Suppressor macrophage (primary cell): ENCODE measurements at places on chromosomes 5 and 9.

- DNase-seq = no peak
Observed at GRCh38 chr5:158410976-158411375, 552.0 kb upstream of the CLINT1 start.

GRCh38 chr5:178474562-178475184, 115.5 kb downstream of the COL23A1 start:
- no peak for DNase-seq

- DNase-seq = no peak
Observed at GRCh38 chr5:149860801-149861322, 83.7 kb downstream of the PDE6A start.

- no peak for DNase-seq
Observed at GRCh38 chr5:180950291-180950949, 38.2 kb upstream of the BTNL3 start.

DNA sequence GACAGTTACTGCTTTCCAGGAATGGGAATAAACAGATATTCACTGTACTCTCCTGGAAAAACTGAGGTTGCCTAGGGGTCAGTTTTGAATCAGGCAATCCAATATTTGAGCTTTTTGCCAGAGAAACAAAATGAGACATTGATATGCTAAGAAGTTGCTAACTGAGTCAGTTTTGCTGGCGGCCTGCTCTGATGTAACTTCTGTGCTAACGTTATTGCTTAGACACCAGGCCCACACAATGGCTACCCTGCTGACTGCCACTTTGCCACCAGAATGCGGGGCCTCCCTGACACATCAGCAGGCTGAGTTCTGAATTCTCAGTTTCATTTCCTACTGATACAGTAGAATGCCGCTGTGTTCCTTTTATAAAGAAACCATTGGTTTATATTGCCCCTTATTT, 18.2 kb upstream of the ZNF618 start:
- peak; percentile 92 for DNase-seq

GRCh38 chr5:160462167-160462566, 40.5 kb downstream of the PTTG1 start:
- DNase-seq = no peak

GRCh38 chr5:55363856-55364255, 56.1 kb downstream of the MTREX start:
- DNase-seq = no peak

DNA sequence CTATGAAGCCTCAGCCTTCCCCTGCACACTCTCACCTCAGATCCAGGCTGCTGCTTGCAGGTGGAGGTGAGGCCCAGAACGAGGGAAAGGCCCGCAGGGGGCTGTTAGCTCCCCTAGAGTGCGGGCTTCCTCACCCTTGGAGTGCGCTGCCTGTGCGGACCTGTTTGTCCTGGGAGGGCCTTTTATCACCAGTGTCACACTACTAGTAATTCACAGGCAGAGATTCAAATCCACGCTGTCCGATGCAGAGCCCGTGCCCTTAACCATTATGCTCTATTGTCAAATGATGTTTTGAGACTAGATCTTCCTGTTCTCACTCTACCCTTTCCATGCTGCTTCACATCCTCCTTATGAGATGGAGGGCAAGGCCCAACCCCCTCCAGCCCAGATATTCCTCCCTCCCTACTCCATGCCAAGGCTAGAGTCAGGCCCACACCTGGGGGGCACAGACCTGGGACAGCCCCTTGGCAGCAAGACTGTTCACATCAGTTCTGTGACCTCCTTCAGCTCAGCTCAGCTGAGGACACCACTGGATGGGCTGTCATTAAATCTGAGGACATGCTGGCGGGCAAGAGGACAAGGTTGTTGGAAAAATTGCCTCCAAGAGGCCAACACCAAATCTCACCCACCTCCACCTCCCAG, 112.8 kb upstream of the SPOCK1 start:
- DNase-seq = no peak

DNA sequence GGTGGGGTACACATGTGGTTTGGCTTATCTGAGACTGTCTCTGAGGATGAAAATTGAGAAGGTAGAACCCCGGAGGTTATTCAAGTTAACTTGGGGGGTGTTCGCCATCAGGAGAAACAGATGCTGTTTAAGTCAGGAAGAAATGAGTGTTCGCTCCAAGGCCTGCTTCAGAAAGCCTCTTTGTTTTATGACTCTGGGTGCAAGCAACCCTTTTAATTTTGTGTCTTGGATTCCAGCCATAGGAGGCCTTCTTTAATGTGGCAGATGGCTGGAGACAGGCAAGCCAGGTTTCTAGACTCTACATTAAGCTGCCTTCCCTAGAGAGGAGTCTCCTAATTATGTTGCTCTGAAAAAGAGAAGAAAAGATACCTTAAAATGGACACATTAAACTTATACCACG, 4.2 kb upstream of the SMAD5 start:
- DNase-seq = no peak

DNA sequence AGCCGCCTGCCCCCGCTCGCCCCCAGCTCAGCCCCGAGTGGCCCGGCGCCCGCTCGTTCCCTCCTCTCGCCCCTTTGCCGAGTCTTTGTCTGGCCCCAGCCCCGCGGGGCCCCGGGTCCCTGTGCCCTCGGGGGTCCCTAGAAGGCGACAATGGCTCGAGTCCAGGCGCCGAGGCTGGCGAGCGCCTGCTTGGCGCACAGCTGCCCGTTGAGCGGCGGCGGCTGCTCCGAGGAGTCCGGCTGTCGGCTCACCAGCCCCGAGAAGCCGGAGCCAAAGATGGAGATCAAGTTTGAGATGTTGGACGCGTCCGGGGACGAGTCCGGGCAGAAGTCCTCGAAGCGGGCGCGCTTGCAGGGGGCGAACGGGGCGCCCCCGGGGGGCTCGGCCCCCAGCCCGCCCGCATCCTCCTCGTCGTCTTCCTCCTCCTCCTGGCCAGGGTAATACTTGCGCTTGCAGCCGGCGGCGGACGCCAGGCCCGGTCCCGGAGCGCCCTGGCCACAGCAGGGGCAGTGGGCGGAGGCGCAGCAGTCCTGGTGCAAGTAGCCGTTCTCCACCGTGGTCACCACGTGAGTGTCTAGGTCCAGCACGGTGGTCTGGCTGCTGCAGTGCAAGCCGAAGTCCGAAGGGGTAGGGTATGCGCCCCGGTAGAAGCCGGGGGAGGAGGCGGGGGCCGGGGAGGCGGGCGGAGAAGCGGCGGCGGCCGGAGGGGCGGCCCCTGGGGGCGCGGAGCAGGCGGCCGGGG, 1.2 kb downstream of the IER5L start:
- peak; percentile 79 for DNase-seq

DNA sequence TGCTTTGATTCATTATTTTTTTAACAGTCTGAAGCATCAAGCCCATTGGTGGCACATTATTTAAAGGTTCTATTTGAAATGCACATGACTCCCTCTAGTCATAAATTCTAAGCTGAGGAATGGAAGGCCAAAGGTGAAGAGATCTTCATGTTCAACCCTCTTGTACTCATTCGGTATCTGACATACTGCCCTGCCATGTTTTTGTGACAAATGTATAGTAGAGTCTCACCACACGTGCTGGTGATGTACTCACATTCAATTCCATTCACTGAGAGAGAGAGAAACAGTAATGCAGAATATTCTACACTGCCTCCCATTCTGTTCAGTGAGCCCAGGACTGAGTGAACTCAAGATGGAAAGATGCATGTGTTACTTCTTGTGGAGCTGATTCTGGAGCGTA, 98.3 kb downstream of the GDA start:
- DNase-seq = no peak

GRCh38 chr5:119019501-119019900, 31.2 kb upstream of the DTWD2 start:
- peak; percentile 80 for DNase-seq

DNA sequence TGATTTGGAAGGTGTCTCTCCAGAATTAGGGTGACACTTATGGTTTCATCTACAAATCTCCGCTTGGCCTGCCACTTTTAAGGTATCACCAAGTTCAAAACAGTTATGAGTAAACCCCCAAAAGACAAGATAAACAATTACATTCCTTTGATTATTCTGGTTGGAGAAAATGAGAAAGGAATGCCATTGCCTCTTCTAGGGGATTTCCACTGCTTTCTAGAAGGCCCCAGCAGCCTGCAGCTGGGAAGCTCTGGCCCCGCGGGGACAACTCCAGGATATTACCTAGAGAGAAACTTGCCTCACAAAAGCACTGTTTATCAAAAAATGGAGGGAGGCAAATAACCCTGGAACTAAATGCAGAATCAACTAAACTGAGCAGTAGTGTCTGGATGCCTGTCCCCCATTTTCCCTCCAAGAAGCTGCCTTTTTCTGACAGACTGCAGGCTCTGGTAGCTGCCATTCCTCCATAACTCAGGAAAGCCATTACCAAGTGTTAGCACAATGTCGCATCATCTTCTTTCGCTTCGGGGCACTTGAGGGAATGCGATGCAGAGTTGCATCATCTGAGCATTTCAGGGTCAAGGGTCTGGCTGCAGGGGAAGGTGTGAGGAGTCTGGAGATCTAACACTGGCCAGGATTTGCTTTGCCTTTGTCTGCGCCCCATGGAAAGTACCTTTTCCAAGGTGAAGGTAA, 71.5 kb upstream of the PLPP6 start:
- no peak for DNase-seq

DNA sequence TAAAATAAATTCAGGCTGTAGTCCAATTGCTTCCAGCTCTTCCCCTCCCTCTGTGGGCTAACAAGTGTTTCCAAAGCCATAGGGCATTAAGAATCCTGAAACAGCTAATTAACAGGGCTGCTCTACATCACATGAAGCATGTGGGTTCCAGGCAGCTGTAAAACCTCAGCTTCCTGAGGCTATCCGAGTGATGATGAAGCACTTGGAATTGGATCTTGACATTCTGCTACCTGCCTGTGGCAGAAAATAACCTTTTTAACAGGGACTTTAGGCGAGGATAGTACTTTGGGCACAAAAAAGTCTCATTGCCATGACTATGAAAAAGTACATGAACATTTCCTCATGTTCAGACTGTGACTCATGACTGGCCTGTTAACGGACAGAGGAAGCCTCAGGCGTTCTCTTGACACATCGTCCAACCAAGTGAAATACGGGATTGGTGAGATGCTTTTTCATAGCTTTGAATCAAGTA, 107.2 kb downstream of the PDE4D start:
- peak; percentile 10 for DNase-seq

DNA sequence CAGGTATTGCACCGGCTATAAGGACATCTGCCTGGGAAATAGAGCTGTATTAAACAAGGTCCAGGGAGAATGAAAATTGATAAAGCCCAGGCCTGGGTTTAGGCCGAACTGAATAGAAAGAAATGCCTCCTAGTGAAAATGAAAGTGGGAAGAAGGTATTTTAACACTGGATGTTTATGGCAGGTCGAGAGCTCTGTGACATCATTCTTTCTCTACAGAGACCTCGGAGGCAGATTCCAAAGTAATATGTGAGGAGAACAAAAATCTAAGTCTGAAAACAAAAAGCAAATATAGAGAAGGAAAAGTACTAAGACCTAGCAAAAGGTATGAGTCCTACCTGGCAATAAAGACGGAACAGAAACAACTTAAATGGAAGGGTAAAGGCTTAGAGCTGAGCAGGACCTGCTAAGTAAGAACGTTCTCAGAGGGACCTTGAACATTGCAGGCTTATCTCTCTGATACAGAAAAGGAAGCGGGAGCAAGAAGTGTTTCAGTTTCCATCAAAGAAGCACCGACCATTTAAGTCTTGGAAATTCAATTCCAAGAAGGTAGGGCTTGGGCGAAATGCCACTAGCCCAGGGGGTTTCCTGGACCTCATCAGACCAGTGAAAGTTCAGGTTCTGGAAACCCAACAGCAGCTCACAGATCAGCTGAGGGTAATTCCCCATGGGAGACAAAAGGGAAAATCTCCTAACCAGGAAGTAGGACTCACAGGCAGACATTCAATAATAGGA, 80.0 kb downstream of the SUSD1 start:
- no peak for DNase-seq

- DNase-seq = no peak
Observed at GRCh38 chr9:71210326-71210725, 88.9 kb upstream of the TRPM3 start.

- no peak for DNase-seq
Observed at GRCh38 chr5:80990971-80991370, 30.8 kb downstream of the RASGRF2 start.

DNA sequence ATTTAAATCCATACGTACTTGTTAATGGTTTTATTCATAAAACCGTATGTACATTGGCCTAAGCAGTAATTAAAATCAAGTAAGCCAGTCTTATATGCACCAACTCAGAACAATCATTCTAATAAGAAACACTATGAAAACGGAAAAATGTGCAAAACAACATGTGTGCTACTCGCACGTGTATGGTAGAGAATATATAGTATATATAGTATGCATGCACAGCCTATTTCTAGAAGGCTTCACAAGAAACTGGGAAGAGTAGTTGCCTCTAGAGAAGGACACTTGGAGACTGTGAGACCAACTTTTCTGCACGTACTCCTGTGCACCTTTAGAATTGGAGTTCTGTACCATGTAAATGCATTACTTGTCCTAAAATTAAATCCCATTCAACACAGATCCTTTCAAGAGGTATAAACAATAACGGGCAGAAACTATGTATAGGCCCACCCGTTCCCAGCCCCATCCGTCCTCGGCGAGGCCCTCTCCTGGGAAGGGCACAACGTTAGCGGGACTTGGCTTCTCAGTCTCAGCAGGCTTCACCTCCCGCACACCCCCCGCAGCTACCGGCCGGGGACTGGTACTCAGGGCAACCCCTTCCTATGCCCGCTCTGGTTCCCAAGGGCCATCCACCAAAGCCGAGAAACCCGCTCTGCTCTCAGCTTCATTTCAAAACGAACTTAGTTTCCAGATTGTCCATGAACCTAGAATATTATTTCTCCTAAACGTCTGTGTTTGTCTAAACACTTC, 2.0 kb downstream of the CDC14B start:
- DNase-seq = no peak

DNA sequence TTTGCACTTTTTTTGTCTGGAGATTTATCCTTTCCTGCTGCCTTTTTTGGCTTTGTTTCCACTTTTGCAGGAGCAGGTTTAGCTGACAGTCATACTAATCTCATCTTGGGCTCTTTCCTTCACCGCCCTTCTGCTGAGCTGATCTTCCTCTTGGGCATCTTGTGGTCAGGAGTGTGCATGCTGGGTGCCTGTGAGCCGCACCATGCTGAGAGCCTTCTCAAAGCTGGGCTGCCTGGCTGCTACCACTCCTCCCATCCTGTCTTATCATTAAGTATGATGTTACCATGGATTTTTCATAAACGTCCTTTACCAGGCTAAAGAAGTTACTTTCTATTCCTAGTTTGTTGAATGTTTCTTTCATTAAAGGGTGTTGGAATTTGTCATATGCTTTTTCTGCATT, 49.5 kb upstream of the MCCC2 start:
- DNase-seq = no peak

DNA sequence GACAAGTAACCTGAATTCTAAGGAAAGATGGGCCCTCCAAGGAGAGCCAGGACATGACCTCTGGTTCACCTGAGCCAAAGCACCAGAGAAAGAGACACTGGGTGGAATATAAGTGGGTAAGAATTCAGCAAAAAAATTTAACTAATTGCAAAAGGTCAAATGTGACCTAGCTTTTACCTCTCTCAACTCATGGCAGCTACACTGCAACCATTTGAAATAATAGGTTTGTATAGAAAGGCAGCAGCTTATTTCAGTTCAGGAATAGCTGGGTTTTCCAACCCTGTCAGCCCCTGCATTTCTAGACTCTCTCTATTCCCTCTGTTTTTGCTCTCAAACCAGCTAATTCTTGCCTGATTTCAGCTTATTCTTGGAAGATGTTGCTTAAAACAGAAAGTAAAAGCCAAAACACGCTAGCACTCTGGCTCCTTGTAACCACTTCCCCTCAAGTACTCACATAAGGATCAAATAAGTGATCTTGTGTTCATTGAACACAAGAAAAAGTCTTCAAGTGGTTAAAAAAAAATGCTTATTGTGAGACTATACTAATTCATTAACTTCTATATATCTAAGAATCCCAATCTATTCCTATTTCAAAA, 101.1 kb upstream of the NR4A3 start:
- DNase-seq = peak; percentile 70

- DNase-seq = no peak
Observed at GRCh38 chr5:123722451-123722850, 210.5 kb downstream of the CSNK1G3 start.
